Astrocyte (in vitro differentiated cells and primary cell): ENCODE measurements at places on chromosomes 13 and 19. TPM values are rescaled to one million over a fixed set of nuclear protein-coding genes. Genes with fewer than 3 reads are reported as not detected.
A peak's percentile ranks its signal among the peaks of the same experiment; 100 is the strongest.

The LGALS7B gene
- total RNA-seq = not detected in 2 replicates

The IRS2 gene
- total RNA-seq = 14.4 and 20.1 TPM in 2 replicates

The ZNF578 gene
- total RNA-seq = not detected in 2 replicates

The TPTE2 gene
- total RNA-seq = not detected in 2 replicates

The RFPL4A gene
- total RNA-seq = 0.43 TPM in 1 of 2 replicates, not detected in the other

The MAP4K1 gene
- 0.87 and 1.7 TPM in 2 replicates for total RNA-seq

The SIGLECL1 gene
- not detected in 2 replicates for total RNA-seq

The PROSER3 gene
- 32.9 and 35.6 TPM in 2 replicates for total RNA-seq

DNA sequence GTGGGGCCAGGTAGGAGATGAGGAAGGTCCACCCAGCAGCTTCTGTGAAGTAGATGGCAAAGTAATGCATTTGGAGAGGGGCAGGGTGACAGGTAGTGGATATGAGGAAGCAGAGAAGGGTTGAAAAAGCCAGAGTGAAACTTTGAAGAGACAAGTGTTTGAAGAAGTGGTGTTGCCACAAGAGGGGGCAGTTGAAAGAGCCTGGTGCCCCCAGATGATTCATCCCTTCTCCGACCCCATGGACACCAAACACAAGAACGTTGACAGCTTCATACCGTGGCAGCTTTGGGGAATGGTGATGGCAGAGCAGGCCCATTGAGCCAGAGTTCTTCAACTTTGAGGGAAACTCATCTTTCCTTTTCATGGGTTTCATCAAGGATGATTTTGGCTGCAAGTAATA is 19.9 kb downstream of the IFNL3 start:
- no peak for DNase-seq

DNA sequence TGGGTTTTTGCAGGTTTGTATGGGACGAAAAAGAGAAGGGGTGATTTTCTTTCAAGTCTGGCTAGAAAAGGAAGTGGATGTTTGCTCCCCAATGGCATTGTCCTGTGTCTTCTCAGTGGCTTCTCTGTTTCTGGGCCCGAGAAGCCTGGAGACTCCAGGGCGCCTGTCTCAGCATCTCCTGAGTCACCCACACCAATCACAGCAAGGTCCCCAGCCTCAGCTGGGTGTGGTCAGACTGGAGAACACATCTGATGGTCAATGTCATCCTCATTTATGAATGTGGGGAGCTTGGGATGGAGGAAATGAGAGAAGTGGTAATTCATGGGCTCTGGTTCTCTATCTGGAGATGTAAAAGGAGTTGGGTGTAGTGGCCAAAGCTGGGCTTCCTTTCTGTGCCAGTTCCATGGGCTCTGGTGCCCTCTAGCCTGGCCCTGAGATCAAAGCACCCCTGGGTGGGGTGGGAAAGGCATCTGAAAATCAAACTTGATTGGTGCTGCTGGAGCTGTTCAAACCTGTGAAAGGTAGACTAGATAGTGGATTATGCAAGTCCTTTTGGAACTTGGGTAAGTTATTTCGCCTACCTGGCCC is 13.4 kb downstream of the RASL11A start:
- no peak for DNase-seq

- peak; percentile 77 for DNase-seq
Observed at GRCh38 chr13:30798776-30799355, 63.5 kb downstream of the ALOX5AP start.

DNA sequence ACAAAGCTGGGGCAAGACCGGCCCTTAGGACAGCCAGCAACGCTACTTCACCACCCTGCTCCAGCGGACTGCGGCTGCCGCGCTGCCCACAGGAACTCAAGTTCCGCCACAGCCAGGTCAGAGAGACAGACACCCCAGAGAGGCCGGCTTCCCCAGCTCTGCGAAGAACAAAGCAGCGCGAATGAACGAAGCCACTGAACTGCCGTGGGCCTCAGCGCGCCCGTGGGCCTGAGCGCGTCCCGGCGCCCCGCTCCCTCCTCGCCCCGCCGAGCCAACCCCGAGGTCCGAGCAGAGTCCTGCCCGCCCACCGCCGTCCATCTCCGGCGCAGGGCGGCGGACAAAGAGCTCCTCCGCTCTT is 158.4 kb downstream of the RNF17 start:
- DNase-seq = peak; percentile 42

DNA sequence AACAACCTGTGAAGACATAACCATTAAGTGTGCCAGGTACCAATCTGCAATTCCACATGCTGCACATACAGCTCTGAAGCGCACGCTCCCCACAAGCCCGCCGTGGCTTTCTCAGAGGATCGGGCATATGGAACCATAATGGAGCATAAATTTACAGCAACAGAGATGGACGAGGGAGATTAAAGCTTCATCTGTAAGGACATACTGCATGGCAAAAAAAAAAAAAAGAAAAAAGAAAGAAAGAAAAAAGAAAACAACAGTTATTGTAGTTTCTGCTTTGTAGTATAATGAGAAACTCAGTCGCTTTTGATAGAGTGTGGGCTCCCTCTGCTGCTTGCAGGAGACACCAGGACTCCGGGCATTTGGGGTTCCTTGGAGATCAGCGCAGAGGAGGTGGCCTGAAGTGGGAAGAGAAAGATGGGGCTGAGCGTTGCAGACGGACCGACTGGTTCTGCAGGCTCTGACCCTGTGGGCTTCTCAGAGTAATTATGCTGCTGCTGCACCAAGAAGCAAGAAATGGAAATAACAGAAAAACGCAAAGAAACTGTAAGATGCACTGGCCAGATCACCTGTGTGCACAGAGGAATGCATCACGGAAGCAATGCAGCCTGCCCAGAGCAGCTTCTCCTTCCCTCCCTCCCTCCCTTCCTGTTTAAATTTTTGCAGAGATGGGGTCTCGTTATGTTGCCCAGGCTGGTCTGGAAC is 10.8 kb upstream of the PDCD5 start:
- DNase-seq = peak; percentile 6

DNA sequence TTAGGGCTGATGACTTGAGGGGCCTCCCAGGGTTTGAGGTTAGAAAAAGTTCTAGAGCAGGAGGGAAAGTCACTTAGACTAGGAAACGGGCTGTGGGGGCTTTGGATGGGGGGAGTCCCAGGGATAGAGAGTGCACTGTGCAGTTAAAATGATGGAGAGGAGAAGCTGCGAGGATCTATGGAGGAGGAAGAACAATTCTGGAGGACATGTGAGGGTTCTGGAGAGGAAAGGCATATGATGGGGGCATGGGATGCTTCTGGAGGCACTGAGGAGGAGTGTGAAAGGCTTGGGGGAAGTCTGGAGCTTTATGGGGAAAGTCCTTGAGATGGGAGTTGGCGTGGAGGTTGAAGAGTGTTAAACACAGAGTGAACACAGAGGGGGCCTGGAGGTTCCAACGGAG is 2.2 kb downstream of the KCNC3 start:
- no peak for DNase-seq

DNA sequence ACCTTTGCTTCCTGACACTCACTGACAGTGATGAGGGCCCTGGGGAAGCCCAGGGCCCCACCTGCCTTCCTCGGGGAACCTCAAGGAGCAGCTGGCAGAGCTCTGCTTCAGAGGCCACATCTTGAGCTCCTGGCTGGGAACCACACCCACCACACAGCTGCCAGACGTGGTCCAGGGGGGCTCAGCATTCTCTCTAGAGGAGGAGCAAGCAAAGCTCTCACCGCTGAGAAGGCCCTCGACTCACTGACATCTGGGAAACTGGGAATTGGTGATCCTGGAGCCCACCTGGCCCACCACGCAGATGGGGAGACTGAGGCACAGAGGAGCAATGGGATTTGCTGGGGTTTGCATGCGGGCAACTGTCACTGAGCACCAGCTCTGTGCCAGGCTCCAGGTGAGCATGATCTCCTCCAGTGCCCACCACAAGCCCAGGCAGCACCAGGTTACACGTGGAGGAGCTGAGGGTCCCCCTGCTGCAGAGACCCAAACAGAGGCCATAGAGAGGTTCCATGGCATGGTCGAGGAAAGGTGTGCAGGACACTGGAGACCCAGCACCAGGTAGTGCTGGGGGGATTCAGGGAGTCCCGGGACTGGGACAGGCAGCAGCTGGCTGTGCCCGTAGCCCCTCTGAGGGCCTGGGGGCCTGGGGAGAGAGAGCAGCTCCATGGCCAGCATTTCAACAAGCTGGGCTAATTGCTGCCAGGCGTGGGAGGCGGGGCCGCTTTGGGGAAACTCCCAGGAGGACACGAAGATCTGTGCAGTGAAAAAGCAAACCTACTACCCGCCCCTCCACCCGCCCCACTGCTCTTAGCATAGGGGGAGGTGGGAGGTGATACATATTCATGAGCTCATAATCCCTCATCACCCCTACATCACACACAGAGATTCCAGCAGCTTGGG is 33.4 kb downstream of the PEPD start:
- no peak for DNase-seq

DNA sequence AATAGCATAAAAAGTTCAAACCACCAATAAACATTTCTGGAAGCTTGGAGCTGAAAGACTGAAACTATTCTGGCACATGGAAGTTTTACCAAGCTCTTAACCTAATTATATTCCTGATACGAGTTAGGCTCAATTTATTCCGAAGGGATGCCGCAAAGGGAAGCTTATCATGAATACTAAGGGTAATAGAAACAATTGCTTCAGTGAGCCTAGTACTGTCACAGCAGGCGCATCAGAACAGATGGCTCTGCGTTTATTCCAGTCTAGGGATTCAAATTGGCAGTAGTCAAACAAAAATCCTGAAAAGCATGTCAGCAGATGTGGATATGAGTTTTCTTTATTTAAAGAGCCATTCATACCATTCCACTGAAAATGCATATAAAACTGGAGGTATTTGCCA is 779.5 kb downstream of the GPC5 start:
- DNase-seq = no peak

DNA sequence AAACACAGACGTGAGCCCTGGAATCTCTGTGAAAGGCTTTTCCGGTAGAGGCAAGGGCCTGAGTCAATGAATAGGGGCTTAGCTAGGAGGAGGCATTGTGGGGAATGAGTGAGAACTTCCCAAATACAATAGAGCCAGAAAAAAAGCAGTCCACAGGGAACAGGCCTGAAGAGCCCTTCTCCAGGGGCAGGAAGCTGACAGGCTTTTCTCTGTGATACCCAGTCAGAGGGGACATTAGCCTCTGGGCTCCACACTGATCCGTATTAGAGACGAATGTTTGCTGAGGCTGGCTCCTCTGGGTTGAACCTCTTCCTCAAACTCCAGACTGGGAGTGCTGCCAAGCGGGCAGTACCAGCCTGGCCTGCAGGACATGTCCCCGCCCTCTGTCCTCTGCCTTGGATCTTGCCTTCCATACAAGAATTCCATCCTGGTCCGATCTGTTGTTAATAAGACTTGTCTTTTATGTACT is 2.3 kb downstream of the DHRS12 start:
- no peak for DNase-seq

DNA sequence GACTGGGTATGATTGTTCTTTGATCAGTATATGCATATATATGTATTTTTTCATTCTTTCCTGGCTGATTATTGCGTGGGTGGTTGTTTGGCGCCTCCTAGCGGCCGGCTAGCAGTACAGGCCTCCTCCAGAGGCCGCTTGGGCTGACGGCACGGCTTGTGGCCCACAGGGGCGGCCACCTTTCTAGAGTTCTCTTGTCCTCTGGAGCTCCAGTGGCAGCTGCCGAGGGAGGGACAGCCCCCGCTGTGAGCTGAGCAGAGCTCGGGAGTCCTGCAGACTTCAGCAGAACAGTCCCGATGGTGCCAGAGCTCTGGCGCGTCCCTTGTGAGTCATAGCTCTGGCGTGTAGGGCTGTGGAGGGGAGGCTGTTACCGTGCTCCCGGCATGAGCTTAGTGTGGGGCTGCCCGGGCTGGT is 22.5 kb upstream of the ZNF429 start:
- peak; percentile 3 for DNase-seq

GRCh38 chr19:33819880-33820781 is 23.5 kb downstream of the KCTD15 start:
- DNase-seq = peak; percentile 45

- peak; percentile 74 for DNase-seq
Observed at GRCh38 chr13:97116754-97117153, 105.4 kb upstream of the MBNL2 start.

- DNase-seq = no peak
Observed at GRCh38 chr19:30307191-30307974, 64.8 kb upstream of the ZNF536 start.

GRCh38 chr13:75395901-75396300 is 86.1 kb downstream of the TBC1D4 start:
- no peak for DNase-seq
